Activated CD8-positive, alpha-beta memory T cell treated with anti-CD3 and anti-CD28 coated beads for 4 hours (primary cell): ENCODE measurements at places on chromosomes 12 and 14.

- DNase-seq, result no peak
These were observed 51.8 kb downstream of the MOK start for GRCh38 chr14:102252834-102253801.

GRCh38 chr14:103510724-103511693 is 11.6 kb downstream of the CKB start:
- no peak for DNase-seq

GRCh38 chr14:72515779-72516770 is 377.8 kb downstream of the DPF3 start:
- no peak for DNase-seq

DNA sequence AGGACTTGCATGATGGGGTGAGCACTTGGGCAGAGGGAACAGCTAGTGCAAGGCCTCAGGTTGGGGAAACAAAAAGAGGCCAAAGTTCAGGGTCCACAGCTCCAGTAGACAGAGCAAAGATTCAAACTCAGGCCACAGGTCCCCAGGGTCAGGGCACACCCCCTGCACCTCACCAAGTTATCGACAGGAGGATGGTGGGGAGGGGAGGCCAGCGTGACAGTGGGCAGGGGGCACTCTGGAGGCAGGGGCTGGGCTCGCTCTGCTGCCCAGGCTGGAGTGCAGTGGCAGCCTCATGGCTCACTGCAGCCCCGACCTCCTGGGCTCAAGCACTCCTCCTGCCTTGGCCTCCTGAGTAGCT is 32.4 kb upstream of the ULK1 start:
- no peak for DNase-seq

DNA sequence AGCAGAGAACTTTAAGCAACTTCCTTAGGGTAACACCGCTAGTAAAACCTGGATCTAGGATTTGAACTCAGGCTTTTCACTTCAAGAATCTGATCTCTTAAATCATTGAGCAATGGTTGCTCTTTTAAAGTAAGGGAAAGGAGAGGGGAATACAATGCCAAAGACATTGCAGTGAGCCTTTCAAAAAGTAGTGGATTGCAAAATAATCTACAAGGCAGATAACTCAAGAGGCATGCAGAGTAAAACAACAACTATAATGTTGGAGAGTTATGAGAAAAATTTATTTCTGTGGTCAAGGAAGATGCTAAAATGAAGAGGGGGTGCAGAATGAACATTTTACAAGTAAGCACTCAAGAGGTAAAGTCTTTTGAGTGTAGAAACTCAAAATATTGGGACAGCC is 432.6 kb downstream of the C12orf50 start:
- no peak for DNase-seq

DNA sequence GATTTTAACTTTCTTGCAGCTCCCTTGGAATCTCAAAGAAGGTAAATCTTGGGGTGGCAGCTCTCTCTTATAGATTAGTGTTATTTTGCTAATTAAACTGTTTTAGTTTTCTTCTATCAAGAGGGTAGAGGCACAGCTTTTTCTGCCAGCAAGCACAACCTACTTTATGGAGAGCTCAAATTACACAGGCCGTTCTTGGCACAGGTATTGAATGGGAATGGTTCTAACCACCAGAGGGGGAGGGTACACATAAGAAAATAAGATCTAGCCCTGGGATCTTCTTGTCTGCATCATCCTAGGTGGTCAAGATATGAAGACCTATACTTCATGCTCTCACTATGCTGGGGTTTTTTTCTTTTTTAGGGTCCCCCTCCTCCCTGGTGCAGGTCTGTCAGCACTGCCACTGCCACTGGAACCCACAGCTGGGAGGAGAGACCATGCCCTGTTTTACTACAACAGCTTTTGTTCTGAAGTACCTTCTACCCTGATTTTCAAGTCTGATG is 48.6 kb upstream of the STAC3 start:
- DNase-seq, result no peak

- DNase-seq, result no peak
These were observed 93.2 kb downstream of the NKX2-1 start for GRCh38 chr14:36426836-36427235.

- DNase-seq, result no peak
These were observed 596.7 kb upstream of the ATP2B1 start for GRCh38 chr12:90305379-90305778.

GRCh38 chr12:4552191-4552590 is 9.8 kb upstream of the DYRK4 start:
- no peak for DNase-seq

DNA sequence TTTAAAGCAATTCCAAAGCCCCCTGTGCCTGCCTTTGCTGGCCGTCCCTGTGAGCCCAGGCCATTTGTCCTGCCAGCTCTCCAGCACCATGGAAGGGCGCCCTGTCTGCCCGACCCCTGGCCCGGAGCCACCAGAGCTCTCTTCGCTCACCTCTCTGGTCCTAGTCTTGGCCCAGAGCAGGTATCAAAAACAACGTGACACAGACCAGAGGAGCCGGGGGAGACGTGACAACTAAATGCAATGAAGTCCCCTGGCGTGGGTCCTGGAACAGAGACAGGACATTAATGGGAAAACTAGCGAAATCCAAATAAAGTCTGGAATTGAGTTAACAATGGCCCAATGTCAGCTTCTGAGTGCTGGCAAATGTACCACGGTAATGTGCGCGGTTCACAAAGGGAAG is 83.2 kb upstream of the DIO3 start:
- DNase-seq, result no peak

- DNase-seq, result no peak
These were observed 155.3 kb upstream of the CCDC196 start for GRCh38 chr14:66330916-66331315.

- no peak for DNase-seq
These were observed 221.8 kb downstream of the PHLDA1 start for GRCh38 chr12:75809746-75810145.
